ENCODE measurements at places on chromosomes 1 and 21.
A peak's percentile ranks its signal among the peaks of the same experiment; 100 is the strongest.

DNA sequence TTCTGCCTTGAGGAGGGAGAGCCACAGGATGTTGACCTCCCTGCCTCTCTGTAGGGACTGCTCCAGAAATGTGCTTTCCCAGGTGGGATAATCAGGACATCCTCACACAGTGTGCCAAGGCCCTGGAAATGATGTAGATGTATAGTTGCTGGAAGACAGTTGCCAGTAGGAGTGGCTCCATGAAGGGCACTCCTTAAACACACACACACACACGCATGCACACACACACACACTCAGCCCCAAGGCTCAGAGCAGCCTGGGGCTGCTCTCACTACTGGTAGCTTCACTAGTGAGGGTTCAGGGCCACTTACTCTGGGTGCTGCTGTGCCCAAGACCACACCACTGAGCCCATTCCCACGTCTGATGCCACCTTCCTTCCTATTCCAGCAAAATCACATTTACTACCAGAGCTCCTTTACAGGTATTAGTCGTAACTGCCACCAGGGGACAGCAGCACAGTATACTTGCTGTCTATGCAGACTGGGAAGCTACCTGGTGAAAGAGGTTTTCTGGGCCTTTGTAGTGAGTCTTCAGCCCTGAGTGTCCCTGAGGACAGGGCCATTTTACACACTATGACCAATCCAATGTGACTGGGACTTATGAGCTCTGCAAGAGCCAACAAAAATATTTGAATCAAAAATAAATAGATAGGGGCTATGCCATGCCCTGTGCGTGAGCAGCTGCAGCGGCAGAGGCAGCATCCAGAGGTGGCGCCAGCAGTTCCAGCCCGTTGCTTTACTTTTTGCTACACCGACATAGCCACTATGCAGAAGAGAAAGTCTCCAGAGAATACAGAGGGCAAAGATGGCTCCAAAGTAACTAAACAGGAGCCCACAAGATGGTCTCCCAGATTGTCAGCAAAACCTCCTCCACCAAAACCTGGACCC is 15.0 kb downstream of the CRNN start:
- no peak for DNase-seq

- DNase-seq: no peak
These were observed 95.3 kb downstream of the FOXD2 start for GRCh38 chr1:47532921-47533792.

- no peak for DNase-seq
These were observed 1.7 kb upstream of the TNFRSF9 start for GRCh38 chr1:7942214-7942921.

GRCh38 chr1:233060461-233060994 is 110.1 kb downstream of the NTPCR start:
- DNase-seq: no peak

- no peak for DNase-seq
These were observed 577.2 kb upstream of the ZRANB2 start for GRCh38 chr1:71657891-71658679.

DNA sequence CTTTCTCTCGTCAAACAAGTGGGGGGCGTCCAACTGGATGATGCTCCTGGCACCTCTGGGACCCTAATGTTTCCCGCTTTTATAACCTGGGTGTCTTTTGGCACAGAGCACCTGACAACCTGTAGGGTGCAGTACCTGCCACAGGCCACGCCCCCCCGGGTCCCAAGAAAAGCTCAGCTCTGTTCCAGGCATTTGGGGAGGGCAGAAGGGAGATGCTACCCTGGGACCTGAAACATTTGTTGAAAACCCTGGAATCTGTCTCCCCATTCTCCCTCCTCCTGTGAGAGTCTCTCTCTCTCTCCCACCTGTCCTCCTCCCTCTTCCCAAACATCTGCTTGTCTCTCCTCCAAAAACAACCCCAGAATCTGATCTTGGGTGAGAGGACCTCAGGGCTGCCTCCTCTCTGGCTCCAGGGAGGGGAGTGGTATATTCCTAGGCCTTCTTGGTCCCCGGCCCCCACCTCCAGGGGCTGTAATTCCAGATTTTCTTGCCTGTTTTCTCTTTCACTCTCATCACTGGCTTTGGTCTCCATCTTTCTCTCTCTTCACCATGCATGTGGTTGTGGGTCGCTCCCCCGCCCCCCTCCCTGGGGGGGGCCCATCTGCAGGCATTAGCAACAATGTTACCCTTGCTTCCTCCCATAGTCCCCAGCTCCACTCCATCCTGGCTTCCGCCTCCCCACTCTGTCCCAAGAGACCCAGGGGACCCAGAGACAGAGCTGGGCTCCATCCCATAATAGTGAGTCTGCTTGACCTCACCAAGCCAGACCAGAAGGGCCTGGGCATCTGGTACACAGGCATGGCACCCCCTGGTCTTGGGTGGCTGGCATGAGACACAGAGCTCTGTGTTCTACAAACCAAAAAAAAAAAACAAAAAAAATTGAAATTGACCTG is 4.1 kb downstream of the AHDC1 start:
- DNase-seq: no peak

DNA sequence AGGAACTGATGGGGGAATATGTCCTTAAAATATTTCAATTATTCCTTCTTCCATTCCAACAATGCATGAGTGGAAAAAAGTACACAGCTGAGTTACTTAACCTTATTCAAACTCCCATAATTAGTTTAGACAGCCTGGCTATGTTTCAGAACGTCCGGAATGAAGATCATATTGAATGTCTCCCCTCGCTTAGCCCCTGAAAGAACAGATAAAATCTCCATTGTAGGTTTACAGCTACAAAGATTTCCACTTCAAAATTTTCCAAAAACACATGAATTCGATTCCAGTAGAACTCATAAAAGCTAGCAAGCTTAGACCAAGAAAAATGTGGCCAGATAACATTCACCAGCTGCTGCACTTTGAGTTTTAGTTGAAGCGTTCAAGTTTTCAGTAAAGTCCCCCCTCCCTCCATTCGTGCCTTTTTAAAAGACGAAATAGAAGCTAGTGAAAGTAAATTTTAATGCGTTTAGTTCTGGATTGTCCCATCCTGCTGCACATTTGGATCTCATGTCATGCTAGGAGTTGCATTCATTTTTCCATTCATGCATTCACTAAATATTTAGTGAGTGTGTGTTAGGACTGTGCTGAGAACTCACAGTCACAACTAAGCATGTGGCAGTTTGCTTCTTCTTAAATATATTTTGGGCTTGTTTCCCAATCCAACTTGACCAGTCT is 29.4 kb upstream of the SSX2IP start:
- no peak for DNase-seq

DNA sequence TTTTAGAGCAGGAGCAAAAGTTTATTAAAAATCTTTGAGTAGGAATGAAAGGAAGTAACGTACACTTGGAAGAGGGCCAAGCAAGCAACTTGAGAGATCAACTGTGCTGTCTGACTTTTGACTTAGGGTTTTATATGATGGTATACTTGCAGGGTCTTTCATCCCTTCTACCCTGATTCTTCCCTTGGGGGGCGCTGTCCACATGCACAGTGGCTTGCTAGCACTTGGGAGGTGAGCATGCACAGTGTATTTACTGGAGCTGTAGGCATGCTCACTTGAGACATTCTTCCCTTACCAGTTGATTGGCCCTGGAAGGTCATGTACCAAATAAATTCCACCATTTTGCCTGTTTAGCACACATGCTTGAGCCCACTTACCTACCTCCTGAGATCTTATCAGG is 1001.3 kb upstream of the ADGRL2 start:
- DNase-seq: no peak

DNA sequence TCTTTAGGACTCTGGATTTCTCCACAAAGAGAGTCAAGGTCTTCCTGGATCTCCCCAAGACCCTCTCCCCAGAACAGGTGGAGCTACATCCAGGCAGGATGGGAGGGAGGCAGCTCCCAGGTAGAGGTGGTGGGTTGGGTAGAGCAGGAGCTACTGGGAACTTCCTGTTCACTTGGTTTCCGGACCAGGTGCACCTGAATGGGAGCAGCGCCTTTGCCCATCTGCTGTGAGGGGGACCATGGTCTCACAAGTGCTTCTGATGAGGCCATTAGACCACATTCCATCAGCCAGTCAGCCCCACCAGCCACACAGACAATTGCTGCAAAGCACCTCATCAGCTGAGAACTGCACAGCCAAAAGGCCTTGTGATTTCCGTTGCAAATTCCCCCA is 188.8 kb downstream of the MATN1 start:
- no peak for DNase-seq

DNA sequence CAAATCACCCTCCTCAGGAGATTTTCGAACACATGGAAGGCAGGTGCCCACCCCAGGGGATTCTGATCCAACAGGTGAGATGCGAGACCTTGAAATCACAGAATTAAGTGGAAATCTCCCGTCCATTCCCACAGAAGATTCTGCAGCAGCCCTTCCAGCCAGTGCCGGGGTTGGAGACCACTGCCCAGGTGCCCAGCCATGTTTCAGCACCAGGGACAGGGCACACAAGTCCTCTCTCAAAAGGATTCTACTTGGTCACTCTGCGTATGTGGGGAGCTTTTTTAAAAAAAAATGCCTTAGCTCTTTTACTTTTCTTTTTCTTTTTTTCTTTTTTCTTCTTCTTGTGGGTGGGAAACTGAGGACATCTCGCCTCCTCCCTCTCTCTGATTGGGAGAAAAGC is 80.7 kb downstream of the VWA5B1 start:
- DNase-seq: no peak

- peak; percentile 14 for DNase-seq
These were observed 142.0 kb upstream of the ZNHIT6 start for GRCh38 chr1:85850238-85850637.

- no peak for DNase-seq
These were observed 11.6 kb downstream of the PKP1 start for GRCh38 chr1:201294876-201295275.

- no peak for DNase-seq
These were observed 187.0 kb upstream of the ESRRG start for GRCh38 chr1:216910081-216910840.

- peak; percentile 99 for DNase-seq
These were observed 53.9 kb downstream of the PHC2 start for GRCh38 chr1:33377013-33377412.

DNA sequence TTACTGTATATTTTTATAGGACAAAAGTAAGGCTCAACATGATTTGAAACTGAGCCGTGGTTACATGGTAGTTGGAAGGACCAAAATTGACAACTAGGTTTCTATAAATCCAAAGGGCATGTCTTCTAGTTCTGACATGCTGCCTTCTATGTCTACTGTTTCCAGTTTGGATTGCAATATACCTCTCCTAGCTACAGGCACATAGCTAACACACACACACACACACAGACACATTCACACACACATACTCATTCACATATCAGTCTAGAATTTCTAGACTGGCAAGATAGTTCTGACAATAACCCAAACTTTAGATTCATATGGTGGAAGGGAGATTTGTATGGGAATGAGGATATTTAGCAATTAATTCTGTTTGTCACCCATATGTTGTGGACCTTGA is 544.8 kb upstream of the CAMK1G start:
- no peak for DNase-seq

- DNase-seq: no peak
These were observed 30.1 kb upstream of the DUSP23 start for GRCh38 chr1:159750621-159751020.

GRCh38 chr1:222037720-222038119 is 295.8 kb upstream of the DUSP10 start:
- DNase-seq: no peak

DNA sequence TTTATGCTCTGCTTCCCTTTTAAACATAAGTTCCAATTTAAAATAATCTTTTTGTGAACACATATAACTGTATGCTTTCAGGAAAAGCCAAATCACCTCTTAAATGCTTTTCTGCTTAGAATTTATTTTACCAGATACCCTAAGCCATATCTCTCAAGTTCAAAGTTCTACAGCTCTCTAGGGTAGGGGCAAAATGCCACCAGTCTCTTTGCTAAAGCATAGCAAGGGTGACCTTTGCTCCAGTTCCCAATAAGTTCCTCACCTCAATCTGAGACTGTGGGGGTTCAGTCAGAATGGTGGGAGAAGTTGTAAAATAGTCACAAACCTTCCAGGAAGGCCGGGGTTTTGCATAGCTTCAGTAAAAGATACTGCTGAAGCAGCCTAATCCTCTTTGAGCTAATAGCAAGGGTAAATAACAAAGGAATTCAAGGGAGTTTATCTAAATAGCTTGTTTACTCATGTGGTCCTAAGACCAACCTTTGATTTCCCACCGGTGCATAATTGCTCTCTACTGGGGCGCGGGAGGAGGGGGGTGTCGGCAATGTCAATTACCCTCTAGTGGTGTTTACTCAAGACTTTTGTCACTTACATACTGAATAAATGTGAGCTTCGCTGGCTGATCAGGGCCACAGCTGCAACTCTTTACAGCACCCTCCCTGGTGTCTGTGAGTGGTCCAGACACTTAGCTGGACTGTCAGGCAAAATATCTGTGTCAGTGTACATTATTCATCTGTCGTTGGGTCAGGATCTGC is 1376.2 kb downstream of the NCAM2 start:
- DNase-seq: no peak

DNA sequence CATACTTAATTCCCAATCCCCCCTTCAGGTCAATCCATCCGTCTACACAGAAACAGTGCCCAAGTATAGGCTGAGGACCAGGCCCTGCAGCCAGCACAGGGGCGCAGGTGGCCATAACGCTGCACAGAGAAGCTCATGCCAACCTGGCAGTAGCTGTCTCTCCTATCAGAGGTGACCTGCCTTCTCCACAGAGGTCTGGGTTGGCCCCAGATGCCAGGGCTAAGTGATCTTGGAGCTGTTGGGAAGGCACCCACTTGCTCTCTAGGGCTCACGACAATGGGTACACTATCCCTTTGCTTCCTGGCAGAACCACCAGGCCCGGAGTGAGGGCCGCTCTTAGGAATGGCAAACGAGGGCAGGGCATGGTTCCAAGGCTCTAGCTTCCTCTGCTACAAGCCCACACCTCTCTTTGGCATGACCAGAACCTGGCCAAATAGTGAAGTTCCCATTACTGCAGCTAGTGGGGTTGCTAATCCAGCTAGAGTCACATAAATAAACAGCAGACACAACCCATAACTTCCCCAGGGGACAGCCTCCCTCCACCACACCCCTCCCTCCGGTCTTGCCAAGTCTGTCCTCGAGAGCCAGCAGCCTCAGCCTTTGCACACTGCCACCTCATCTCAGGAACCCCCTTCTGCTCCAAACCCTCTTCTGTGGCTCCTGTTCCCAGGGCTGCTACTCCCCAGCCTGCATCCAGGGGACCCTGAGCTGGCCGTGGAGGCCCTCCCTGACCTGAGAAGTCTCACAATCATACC is 113.0 kb downstream of the GLIS1 start:
- no peak for DNase-seq

DNA sequence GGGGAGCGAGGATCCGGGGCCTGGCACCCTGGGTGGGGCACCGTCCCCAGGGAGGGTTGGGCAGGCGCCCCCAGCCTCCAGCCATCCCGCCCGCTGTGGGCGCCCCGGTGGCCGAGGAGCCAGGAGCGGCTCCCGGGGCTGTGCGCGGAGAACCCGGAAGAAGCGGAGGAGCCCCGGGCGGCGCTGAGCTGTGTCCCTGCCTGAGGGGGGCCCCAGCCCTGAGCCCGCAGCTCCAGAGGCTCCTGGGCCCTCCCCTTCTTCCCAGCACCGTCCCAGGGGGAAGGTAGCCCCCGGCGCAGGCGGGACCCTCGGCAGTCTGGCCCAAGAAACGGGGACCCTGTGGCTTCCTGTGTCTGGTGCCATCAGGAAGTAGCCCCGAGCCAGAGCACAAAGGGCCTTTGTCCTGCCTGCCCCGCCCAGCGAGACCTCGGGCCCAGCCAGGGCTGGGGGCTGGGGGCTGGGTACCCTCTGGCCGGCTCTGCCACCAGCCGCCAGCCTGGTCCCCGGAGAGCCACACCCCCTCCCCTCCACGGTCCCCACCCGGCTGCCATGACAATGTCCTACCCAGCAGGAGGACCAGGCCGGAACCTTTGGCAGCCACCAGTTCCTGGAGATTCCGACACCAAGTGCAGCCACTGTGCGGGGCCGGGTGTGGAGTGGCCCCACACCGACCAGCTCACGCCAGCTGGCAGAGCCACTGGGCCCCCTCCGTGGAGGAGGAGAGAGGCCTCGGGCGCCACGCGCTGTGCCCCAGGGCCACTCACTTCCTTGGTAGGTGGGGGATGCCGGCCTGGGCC is 15.6 kb upstream of the TTLL10 start:
- no peak for DNase-seq
